ENCODE measurements at places on chromosomes 4 and X.

DNA sequence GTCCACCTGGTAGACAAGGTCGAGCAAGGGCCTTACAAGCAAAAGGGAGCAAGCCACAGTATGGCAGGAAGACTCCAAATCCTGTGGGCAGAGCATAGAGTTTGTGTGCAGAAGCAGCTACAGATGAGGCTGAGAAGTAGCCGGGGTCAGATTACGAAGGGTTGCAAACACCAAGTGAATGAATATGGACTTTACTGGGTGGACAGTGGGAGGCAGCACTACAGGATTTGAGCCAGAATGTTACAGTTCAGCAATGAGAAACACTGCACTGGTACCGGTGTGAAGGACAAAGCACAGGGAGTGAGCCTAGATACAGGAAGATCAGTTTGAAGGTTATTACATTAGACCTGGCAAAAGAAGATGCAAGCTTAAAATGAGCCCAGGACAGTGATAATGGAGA, 46.1 kb upstream of the HOPX start:
- DNase-seq = no peak

DNA sequence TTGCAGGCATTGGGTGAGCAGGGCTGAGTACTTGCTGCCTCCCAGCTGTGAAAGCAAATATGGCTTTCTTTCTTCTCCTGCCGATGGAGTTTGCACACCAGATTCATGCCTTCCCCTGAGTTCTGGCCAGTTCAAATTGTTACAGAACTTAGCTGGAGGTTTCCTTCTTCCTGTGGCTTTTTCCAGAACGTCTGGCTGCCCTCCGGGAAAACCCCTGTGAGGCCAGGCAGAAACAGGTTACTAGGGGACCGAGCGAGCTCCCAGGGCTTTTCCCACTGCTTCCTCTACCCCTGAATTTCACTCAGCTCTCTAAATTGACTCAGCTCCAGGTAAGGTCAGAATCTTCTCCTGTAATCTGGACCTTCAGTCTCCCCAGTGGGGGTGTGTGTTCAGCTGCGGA, 482.4 kb downstream of the C4orf33 start:
- no peak for DNase-seq

GRCh38 chrX:47160781-47161180, 15.8 kb downstream of the RBM10 start:
- DNase-seq = no peak

DNA sequence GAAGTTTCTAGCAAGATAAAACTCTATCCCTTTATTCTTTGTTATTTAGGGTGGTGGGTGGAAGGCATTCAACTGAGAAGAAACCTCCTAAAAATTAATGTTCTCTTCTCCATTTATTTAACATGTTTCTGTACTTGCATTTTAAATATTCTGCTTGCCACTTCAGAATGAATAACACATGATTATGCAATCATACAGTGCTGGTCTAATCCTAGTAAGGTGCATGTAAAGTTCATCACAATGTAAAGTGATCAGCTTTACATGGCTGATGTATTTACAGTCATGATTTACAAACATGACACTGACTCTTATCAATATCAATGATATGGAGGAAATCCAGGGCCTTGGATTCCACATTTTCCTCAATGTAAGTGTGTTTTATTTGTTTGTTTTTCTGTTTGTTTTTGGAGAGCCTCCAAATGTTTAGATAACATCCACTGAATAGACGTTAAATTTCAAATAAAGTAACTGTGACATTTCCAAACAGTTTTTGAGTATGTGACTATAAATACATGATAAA, 342.1 kb upstream of the CTSO start:
- no peak for DNase-seq

DNA sequence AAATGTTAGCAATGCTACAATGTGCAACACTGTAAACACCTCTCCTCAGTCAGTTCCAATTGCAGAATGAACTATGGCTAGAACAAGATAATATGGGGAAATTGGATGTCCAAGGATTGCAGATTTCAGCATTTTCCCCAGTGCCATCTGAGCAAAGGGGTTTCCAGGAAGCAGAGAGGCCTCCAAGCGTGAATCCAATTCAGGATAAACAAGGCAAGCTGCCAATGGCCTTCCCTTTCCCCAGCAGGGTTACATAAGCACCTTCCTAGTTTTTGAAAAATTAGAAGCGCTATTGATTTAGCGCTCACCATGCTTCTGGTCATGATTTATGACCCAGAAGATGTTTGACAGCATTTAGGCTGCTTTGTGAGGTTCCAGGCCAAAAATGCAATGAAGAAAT, 223.0 kb upstream of the GATB start:
- no peak for DNase-seq

DNA sequence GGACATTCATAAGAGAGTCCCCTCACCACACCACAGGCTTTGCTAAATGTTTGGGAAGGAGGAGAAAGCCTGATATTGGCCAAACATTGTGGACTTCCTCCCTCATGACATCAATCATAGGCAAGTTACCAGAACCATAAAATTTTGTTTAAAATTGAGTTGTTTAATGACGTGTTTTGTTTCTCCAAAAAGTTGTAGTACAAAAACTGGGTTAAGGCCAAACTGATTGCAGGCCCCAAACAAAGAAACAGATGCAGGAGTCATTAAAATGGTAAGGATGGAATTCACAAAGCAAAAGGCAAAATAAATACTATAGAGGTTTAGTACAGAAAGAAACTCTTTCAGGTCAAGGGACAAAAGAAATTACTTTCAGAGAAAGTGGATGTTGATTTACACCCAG, 3.9 kb upstream of the ODAM start:
- no peak for DNase-seq

- DNase-seq = no peak
These were observed 31.0 kb downstream of the RAB40A start for GRCh38 chrX:103488332-103488731.

- DNase-seq = no peak
These were observed 56.8 kb downstream of the RBPJ start for GRCh38 chr4:26377328-26378311.

DNA sequence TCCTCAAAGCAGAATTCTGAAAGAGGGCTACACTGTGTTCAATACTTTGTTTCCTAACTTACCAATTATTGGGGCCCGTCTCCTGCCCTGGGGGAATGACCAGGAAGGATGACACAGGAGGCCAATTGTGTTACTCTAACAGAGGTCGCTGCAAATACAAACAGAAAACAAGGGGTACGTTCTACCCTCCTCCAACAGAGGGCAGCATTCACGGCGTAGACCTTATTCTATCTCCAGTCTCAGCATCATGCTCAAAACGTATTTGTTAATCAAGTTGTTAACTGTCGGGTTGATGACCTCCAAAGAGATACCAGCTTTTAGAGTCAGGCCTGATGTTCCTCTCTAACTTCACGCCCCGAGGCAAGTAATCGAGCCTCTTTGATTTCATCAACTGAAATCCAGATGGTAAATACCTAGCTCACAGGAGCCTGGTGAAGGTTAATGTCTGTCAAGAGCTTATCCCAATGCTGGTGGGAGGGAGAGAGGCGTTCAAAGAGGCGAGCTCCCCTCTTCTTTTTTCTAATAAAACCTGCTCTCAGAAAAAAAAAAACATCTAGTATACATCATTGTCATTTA, 181.0 kb upstream of the KCNIP4 start:
- DNase-seq = peak; percentile 36

- DNase-seq = peak; percentile 49
These were observed 104.1 kb downstream of the PHOX2B start for GRCh38 chr4:41644288-41644914.

DNA sequence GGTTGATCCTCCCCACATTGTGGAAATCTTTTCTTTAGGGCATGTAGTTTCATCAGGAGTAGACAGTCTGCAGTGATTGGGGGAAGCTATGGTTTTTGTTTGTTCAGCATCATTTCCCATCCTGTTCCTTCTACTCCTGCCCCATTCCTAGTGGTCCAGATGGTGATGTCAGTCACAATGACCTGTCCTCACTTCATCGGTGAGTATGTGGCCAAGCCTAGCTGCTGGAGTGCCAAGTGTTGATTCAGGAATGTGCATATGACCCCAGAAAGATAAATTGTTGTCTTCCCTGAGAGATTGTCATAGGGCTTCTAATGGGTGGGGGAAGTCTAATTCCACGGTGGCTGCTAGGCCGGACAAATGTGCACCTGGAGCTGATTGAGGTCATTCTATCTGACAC, 130.6 kb upstream of the FAT1 start:
- no peak for DNase-seq

GRCh38 chrX:67939270-67939669, 395.4 kb downstream of the AR start:
- no peak for DNase-seq

- no peak for DNase-seq
These were observed 196.6 kb upstream of the EDNRA start for GRCh38 chr4:147284256-147284835.

DNA sequence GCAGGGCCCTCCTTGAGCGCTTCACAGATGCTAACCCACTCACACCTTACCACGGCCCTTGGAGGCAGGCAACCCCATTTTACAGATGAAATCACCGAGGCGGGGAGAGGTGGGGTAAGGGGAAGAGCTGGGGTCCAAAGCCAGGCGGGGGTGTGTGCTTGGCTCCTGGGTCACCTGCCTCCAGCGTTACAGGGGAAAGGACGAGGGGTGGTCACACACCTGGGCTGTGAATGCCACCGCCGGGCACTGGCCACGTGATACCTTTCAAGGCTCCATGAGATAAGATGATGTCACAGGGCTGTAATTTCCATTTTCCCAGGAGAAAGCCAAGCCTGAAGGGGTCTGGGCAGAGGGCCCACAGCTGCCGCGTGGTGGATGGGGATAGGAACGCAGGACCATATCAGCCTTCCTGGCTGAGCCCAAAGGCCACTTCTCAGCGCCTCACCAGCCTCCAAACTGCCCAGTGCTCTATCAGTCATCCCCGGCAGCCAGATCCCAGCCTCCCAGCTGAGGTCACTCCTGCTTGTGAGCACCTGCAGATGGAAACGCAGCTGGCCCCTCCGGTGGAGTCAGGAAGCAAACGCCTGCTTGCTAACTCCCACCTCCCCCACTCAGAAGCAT, 62.4 kb upstream of the CRMP1 start:
- DNase-seq = no peak

DNA sequence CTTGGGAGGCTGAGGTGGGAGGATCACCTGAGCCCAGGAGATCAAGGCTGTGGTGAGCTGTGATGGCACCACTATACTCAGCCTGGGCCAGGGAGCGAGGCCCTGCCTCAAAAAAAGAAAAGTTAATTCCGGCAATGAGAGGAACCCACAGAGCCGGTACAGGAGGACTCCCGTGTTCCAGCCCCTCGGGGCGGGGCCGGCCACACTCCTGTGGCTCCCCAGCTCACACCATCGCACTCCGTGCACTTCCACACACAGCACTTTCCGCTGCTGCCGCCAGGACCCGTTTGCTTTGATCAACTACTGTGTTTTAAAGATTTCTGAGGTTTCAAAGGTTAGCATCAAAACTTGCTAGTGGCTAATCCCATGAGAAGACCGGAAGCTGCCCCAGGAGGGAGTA, 171.7 kb downstream of the AFAP1 start:
- no peak for DNase-seq

- DNase-seq = peak; percentile 68
These were observed 149.9 kb downstream of the CHIC2 start for GRCh38 chr4:53914313-53915016.

DNA sequence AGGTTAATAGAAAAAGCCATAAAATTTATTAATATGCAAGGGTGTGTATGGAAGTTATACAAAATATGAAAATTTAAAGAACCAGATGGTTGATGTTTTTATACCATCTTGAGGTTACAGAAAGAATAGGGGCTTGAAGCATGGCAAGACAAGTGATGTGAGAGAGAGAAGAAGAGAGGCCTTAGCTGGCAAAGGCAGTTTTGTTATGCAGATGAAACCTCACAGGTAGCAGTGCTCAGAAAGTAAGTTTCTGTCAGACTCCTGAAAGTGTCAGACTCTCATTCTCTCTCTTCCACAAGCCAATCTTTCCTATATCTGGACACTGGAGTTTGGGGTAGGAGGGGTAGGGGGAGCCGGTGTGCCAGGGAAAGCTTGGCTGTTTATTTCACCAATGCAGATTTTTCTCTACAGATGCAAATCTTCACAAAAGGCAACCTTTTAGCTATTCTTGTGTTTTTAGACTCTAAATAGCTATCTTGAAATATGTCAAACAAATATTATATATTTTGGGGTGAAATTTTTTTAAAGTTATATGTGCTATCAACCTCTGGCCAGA, 124.5 kb downstream of the CFAP299 start:
- DNase-seq = no peak

DNA sequence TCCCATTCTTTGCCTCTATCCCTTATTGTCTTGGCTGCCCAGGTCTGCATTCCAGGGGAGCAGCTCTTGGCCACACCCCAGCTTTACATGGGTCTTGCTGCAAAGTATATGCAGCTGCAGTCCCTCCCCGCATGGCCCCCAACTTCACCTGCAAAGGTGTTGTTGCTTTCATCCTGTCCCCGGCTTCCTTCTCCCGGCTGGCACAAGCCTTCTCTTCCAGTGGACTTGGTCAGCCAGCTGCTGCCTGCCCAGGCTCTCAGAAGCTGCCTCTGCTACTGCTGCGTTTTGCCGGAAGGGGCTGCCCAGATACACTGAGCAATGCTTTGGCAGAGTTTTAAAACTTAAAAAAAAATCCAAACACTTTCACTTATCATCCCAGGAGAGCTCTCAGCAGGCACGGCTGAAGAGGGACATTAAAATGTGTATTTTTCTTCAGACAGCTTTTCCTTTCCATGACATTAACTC, 121.2 kb upstream of the PDLIM3 start:
- DNase-seq = no peak

All from activated CD4-positive, alpha-beta T cell treated with anti-CD3 and anti-CD28 coated beads for 48 hours (primary cell).